CD8-positive, alpha-beta memory T cell (primary cell): ENCODE measurements at places on chromosomes 7 and 10. TPM values are rescaled to one million over a fixed set of nuclear protein-coding genes. Genes with fewer than 3 reads are reported as not detected.

Gene GPR85
- not detected for total RNA-seq

Gene TMEM213
- total RNA-seq = not detected

Gene AKR1C8
- not detected for total RNA-seq

Gene MCU
- total RNA-seq = 17.6 TPM

Gene WDR86
- 0.55 TPM for total RNA-seq

Gene MPP7
- total RNA-seq = 7.9 TPM

Gene SFXN2
- 30.6 TPM for total RNA-seq

GRCh38 chr7:14988941-14989340 lies 86.4 kb upstream of the DGKB start:
- no peak overlapping the region for H3K27ac ChIP-seq
- no peak for DNase-seq
- no peak overlapping the region for H3K4me3 ChIP-seq
- H3K27me3 ChIP-seq = no peaks in the 10 kb centered on the region
- no peaks in the 10 kb centered on the region for H3K4me1 ChIP-seq

DNA sequence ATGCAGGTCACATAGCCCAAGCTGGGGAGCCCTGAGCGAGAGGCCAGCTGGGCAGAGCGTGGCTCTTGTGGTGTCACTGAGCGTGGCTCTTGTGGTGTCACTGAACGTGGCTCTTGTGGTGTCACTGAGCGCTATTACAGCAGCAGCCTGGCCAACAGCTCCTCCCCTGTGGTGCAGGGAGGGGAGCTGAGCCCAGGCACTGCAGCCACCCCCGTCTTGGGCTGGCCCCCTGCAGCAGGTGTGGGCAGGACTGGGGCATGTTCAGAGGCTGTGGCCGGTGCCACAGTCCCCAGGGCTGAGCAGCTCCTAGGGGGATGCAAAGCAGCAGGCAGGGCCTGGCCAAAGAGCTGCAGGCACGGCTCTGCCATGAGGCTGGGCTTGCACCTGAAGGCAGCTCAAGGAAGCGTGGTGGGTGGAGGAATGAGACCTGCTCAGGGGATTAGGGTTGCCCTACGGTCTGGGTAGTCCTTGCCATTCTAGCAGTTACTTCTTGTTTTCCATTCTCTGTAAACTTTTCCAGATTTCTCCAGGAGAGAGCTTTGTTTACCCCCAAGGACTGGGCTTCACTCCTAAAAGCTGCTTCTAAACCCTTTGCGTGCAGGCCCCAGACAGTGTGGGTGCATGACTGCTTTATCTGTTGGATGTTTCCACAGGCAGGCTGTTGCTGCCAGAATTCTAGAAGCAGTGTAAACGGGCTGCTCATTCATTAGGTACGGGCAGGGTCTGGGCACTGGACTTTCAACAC lies 29.2 kb downstream of the ZNF783 start:
- H3K36me3 ChIP-seq = no peaks in the 10 kb centered on the region
- DNase-seq = no peak
- no peak overlapping the region for H3K4me3 ChIP-seq
- no peaks in the 10 kb centered on the region for H3K27me3 ChIP-seq

DNA sequence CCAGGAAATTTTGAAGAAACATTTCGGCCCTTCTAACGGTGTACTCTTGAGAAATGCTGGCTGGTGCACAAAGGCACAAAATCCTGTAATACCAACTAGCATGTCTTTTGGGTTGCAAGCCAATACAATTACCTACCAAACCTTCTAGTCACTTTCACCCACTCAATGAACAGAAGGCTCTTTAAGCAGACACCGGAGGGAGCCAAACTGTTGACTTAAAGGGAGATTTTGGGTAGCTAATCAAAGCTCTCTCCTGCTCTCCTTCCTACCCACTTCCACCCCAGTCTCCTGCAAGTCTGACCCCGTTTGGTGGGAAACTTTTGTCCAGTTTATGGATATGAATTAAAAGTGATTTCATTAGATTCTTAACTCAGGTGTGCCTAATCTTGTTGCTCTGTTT lies 24.0 kb downstream of the GRM3 start:
- no peaks in the 10 kb centered on the region for H3K36me3 ChIP-seq
- H3K4me1 ChIP-seq = no peaks in the 10 kb centered on the region

GRCh38 chr7:54345746-54346145 lies 196.4 kb upstream of the VSTM2A start:
- H3K27me3 ChIP-seq = no peaks in the 10 kb centered on the region
- H3K4me3 ChIP-seq = no peak overlapping the region
- no peak overlapping the region for H3K27ac ChIP-seq
- H3K36me3 ChIP-seq = no peaks in the 10 kb centered on the region

DNA sequence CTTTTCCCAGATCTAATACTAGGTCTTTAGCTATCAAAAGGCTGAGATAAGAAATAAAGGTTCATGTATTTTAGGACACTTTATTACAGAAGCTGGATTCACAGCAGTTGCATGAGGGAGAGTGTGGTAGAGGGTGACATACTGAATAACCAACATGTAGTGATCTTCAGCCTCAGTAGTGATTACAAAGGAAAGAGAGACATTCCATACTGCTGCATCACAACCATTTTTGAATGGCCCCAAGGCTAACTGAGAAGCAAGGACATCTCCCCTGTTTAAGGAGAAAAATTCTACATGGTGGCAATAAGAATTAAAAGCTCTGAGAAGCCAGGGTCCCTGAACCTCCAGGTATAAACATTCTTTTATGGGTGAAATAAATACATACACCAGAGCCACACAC lies 35.3 kb downstream of the COG5 start:
- H3K4me3 ChIP-seq = no peak overlapping the region
- DNase-seq = no peak
- H3K27me3 ChIP-seq = no peaks in the 10 kb centered on the region
- peaks cover 3% of the 10 kb centered on the region for H3K36me3 ChIP-seq
- H3K4me1 ChIP-seq = no peaks in the 10 kb centered on the region
- no peak overlapping the region for H3K27ac ChIP-seq

DNA sequence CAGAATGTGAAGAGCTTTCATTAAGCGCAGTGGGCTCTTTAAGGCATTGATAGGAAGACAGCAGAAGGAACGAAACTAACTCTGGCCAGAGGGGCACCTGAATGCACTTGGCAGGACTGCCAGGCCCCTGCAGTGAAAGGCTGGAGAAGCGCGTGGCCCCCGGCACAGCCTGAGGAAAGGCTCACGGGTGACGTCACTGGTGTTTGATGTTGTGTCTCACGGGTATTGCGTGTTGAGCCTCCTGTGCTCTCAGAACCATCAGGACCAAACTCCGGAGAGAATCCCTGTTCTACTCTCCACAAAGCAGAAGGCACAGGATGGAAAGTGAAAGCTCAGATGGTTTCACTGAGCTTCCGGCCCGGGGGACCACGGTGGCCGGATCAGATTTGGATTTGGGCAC lies 515.8 kb upstream of the FOXK1 start:
- no peaks in the 10 kb centered on the region for H3K4me1 ChIP-seq
- H3K4me3 ChIP-seq = no peak overlapping the region
- DNase-seq = no peak
- H3K27me3 ChIP-seq = no peaks in the 10 kb centered on the region
- H3K27ac ChIP-seq = no peak overlapping the region
- H3K36me3 ChIP-seq = no peaks in the 10 kb centered on the region

DNA sequence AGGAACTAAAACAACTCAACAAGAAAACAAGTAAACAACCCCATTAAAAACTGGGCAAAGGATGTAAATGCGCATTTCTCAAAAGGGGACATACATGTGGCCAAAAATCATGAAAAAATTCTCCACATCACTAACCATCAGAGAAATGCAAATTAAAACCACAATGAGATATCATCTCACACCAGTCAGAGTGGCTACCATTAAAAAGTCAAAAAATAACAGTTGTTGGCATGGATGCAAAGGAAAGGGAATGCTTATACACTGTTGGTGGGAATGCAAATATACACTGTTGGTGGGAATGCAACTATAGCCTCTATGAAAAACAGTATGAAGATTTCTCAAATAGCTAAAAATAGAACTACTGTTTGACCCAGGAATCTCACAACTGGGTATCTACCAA lies 60.0 kb upstream of the LANCL2 start:
- no peaks in the 10 kb centered on the region for H3K36me3 ChIP-seq
- H3K4me1 ChIP-seq = peaks cover 25% of the 10 kb centered on the region
- no peak overlapping the region for H3K4me3 ChIP-seq
- no peak for DNase-seq

DNA sequence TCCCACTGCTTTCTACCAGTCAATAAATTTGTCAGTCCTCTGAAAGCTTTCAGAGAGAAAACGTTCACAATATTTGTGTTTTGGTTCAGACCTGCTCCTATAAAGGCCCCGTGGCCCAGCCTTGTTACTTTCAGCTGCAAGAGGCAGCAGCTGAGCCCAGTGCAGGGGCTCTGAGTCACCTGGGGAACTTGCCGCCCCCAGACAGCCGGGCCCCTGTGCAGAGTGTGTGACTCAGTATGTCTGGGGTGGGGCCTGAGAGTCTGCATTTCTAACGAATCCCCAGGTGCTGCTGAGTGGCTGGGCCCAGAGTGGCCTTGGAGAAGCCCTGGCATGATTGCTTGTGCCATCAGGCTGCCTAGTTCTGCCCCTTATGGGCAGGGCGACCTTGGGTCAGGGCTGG lies 303.5 kb downstream of the PAXIP1 start:
- no peaks in the 10 kb centered on the region for H3K36me3 ChIP-seq
- no peak overlapping the region for H3K4me3 ChIP-seq
- H3K4me1 ChIP-seq = no peaks in the 10 kb centered on the region

DNA sequence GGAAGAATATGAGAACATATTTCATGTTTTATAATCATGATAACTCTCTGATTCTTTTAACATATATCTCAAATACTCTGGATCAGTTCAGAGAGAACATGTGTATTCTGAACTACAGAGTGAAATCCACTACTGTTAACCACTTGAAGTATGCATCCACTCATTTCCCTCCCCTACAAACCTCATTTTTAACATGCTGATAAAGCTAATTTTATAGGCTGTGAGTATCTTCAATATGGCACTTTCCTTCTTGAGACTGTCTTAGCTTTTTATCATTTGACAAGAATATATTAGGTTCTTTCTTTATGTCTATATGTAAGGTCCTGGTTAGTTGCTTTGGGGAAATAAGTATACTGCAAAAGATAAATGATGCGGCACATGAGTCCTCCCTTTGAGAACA lies 154.8 kb downstream of the MLLT10 start:
- peaks cover 6% of the 10 kb centered on the region for H3K36me3 ChIP-seq
- no peak for DNase-seq
- H3K27ac ChIP-seq = no peak overlapping the region
- H3K4me3 ChIP-seq = no peak overlapping the region
- H3K4me1 ChIP-seq = no peaks in the 10 kb centered on the region
- no peaks in the 10 kb centered on the region for H3K27me3 ChIP-seq

- no peak overlapping the region for H3K27ac ChIP-seq
- H3K4me1 ChIP-seq = no peaks in the 10 kb centered on the region
These were observed 42.8 kb downstream of the GLI3 start for GRCh38 chr7:42194238-42194637.

DNA sequence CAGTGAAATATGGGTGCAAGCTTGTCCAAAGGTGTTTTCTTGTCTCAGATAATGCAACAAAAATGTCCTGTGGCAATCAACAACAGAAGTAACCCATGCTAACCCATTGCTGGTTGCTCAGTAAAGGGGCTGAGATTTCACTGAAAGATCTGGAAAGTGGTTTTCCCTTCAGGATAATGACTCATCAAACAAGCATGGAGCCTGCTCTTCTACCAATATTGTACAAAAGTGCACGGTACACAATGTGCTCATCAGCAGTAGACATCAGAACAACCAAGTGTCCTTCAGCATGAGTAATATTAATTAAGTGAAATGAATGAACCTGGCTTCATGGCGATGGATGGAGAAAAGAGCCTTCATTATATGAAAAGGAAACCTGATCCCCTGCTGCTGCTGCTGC lies 287.1 kb upstream of the NEBL start:
- H3K27me3 ChIP-seq = no peaks in the 10 kb centered on the region
- no peaks in the 10 kb centered on the region for H3K4me1 ChIP-seq
- H3K27ac ChIP-seq = no peak overlapping the region
- no peaks in the 10 kb centered on the region for H3K36me3 ChIP-seq

DNA sequence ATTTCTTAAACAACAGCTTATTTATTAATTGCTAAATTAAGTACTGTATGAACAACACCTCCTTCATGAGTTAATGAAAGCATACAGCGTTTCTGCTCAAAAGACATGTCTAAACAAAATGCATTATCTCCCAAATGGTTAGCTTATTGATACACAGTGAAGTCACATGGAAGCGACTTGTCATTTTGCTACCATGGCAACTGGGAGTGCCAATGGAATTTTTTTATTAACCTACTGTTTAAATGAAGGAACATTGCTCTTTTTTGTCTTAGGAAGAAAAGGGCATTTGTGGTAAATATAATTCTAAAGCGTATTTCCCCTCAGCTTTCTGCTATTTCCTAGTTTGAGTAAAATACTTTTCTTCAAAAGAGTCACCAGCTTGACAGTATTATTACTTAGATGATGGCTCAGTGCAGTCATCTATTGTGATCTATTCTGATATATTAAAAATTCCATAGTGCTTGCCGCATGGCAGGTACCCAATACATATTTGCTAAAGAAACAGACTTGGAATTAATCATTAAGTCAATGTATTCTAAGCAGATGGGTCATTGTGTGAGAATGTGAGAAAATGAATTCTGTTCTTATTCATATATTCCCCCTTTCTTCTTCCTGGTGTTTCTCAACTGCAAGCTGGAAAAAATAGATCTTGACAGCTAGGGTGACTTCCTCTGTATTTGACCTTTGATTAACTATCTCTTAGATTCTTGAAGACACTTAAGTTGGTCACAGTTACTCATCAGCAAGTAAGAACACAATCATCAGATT lies 818.3 kb downstream of the MAGI2 start:
- H3K27me3 ChIP-seq = no peaks in the 10 kb centered on the region
- H3K27ac ChIP-seq = no peak overlapping the region
- H3K4me3 ChIP-seq = no peak overlapping the region
